ENCODE measurements at places on chromosomes 4 and X.
A peak's percentile ranks its signal among the peaks of the same experiment; 100 is the strongest.

GRCh38 chr4:185772391-185773093, 39.5 kb downstream of the SORBS2 start:
- DNase-seq = no peak

GRCh38 chr4:71186257-71186565, 152.6 kb upstream of the SLC4A4 start:
- no peak for DNase-seq

GRCh38 chr4:173254646-173255045, 79.5 kb downstream of the HMGB2 start:
- no peak for DNase-seq

DNA sequence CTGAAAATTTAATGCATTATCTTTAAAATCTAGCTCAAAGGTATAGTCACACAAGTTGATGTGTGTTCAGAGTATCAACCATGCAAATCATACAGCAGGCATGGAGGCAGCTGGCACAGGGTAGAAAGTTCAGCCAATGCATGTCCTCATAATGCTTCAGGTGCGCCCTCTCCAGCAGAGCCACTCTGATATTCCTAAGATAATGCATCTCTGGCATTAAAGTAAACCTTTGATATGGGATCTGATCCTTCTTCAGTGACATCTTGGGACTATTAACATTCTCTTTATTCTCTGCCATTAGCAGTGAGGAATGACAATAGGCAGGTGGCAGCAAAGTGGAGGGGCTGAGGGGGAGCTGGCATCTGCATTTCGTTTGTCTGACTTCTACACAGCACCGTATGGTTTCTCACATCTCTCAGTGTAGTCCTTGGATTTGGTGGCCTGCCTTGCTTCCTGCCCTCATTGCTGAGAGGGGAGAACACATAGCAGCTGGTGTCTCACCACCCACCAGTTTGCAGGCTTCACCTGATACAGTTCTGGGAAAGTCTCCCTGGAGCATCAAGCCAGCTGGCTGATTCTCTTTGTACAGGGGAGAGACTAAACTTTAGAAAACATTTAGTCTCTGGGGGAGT, 168.7 kb upstream of the TBC1D9 start:
- DNase-seq = no peak

GRCh38 chr4:187666697-187667494, 328.7 kb upstream of the ZFP42 start:
- DNase-seq = no peak

DNA sequence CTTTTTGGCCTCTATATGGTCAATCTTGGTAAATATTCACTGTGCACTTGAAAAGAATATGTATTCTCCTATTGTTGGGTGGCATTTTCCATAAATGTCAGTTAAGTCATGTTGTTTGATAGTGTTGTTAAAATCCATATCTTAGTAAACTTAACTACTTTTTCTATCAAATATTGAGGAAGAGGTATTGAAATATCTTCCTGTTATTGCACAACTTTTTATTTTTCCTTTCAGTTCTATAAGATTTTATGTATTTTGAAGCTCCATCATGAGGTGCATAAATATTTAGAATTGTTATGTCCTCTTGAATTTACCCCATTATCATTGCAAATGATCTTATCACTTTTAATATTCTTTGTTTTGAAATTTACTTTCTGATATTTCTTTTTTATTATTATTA, 3.4 kb downstream of the GK2 start:
- no peak for DNase-seq

GRCh38 chrX:115311139-115311538, 21.6 kb downstream of the LUZP4 start:
- no peak for DNase-seq

DNA sequence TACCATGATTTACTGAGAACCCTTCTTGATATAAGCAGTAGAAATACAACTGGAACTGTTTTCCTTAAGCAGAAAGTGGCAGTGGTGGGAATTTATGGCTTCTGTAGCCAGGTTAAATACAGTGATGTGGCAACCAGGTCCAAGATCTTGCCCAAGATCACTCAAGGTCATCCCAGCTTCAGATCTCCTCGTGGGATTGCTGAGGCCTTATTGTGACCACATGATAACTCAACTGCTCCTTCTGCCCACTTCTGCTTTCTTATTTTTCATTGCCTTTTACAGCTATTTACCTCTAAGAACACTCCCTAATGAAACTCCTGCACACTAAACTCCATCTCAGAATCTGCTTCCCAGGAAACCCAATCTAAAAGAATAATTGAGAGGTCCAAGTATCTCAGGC, 12.4 kb upstream of the CYBB start:
- DNase-seq = no peak

GRCh38 chrX:139647597-139647996, 60.4 kb downstream of the MCF2 start:
- no peak for DNase-seq

GRCh38 chrX:46587158-46587557, 13.6 kb downstream of the CHST7 start:
- no peak for DNase-seq

- no peak for DNase-seq
Observed at GRCh38 chr4:113548303-113548702, 213.2 kb downstream of the CAMK2D start.

- DNase-seq = no peak
Observed at GRCh38 chr4:126756050-126756829, 876.5 kb upstream of the INTU start.

- DNase-seq = no peak
Observed at GRCh38 chr4:55291227-55291640, 54.8 kb upstream of the SRD5A3 start.

GRCh38 chrX:24692305-24692704, 1.4 kb upstream of the POLA1 start:
- DNase-seq = no peak

- DNase-seq = peak; percentile 37
Observed at GRCh38 chr4:180610324-180610723, 1632.9 kb upstream of the TENM3 start.

GRCh38 chr4:20041839-20042407, 209.8 kb upstream of the SLIT2 start:
- no peak for DNase-seq

DNA sequence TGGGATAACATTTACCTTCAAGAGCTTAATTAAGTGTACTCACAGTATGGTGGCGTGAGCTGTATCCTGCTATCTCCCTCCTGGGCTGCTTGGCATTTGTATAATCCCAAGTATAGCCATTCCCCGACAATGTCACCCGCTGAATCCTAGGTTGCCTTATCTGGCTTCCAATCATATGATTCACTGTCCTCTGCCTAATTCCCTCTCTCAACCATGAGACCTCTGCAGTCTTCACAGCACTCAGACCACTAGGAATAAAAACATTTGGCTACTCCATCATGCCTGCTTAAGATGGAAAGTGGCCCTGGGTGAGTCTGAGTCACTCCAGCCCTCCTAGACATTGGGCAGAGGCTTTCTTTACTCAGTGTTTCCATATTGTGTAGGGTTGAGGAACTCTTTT, 28.9 kb upstream of the WDFY3 start:
- no peak for DNase-seq
